ENCODE measurements at places on chromosomes 2 and 18.

GRCh38 chr2:241619597-241620418 lies 17.1 kb downstream of the THAP4 start:
- no peak for DNase-seq

GRCh38 chr2:151354807-151355206 lies 2.6 kb upstream of the TNFAIP6 start:
- DNase-seq = no peak

DNA sequence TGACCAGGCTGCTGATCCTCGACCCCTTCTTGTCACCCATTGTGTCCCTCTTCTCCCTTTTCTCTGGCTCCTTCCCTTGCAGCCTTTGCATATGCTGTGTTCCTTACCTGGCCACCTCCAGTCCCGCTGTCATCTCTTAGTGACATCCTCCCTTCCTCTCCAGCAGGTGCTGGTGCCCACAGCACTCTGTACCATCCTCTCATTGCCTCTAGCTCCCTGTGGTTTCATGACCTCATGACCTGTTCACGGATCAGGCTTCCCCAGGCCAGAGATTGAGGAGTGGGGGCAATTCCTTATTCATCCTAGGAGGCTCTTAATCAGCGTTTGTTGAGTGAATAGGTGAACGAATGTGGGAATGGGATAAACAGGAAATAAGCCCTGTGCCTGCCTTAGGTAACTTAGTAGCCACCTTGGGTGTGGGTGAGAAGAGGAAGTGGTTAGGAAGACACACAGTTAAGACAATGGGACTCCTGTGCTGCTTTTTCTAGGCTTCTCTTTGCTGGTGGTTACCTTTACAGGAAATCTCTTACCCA lies 35.5 kb downstream of the ITGA6 start:
- no peak for DNase-seq

GRCh38 chr2:49251766-49252165 lies 97.5 kb upstream of the FSHR start:
- no peak for DNase-seq

DNA sequence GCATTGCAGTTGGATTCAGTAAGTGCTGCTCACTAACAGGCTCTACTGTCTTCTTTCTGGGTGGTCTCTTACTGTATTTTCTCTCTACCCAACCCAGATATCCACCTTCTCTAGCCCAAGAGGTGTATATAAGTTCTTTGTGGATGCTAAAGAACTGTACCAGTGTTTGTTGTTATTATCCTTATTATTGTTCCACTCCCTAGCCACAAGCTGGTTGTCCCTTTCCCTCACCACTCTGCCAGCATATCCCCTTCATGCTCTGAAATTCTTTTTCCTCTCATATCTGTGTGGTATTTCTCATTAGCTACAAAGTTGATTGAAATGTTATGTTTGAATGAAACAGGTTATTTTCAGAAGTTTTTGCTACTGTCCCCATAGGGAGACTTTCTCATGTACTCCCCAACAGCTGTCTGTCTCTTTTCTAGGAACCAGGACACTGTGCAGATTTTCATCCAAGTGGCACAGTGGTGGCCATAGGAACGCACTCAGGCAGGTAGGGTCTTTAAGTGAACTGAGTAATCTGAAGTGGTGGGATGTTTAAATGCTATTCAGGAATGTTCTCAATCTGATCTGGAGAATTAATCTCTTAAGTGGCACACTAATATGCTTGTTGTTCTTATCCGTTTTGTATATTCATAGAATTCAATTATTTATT lies 56.8 kb downstream of the COX7A2L start:
- no peak for DNase-seq

DNA sequence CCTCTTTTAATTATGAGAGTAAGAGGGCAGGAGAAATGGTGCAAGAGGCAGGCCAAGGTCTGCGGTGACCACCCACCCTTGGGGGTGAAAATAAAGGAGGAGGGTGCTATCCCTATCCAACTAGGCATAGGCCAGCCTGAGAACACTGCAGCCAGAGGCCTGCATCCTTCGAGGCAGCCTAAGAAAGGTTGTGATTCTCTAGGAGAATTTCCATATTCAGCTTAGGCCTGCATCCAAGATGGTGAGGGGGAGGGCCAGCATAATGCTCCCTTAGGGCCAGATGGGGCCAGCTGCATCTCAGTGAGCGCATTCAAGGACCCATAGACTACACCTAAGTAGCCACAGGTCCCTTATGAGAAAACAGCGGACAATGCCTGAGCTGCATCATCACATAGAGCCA lies 3.5 kb upstream of the UPP2 start:
- no peak for DNase-seq

GRCh38 chr2:23767876-23768621 lies 158.9 kb downstream of the ATAD2B start:
- DNase-seq = no peak

DNA sequence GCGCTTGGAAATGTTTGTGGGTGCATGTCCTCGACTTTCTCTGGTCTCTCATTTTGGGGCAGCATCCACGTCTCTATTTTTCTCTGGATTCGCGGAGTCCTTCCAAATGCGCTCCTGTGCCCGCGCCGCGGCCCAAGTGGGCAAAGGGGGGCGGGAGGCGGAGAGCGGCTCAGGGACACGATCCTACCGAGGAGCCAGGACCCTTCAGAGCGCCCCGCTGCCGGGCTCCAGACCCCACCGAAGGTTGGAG lies 990 bp downstream of the EPAS1 start:
- DNase-seq = no peak

GRCh38 chr2:120403261-120403660 lies 57.3 kb downstream of the INHBB start:
- DNase-seq = no peak

- DNase-seq = no peak
Observed at GRCh38 chr2:54240515-54241469, 15.2 kb downstream of the TSPYL6 start.

DNA sequence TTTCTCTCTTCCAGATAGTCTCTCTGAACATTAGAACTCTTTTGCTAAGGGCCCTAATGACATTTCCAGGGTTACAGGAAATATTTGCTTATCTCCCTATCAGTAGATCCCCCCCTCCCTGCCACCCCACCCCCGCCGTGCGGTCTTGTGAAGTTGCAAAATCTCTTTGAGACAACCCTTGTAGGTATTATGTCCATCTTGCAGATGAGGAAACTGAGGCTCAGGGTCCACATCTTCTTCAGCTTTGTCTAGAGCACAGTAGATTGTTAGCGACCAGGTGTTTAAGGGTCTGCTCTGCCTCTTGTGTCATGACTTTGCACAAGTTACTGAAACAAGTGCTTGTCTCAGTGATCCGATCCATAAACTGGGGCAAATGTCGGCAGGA lies 65.8 kb upstream of the GATA6 start:
- no peak for DNase-seq

- no peak for DNase-seq
Observed at GRCh38 chr2:212723226-212723625, 184.6 kb upstream of the ERBB4 start.

DNA sequence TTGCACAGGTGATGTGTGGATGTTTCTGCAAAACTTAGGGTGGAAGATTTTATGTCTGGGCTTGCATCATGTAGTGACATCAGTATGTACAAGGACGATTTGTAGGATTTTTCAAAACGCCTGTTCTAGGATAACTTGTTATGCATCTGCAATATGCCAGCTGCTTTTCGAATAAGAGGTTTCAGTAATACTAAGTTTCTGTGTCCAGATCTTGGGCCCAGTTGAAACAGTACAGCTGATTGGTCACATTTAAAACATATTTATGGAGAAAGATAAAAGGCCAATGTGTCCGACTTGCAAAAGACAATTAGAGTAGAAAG lies 1.2 kb downstream of the PTPN4 start:
- DNase-seq = peak; percentile 36

GRCh38 chr18:49249521-49249920 lies 210.9 kb downstream of the DYM start:
- DNase-seq = no peak

DNA sequence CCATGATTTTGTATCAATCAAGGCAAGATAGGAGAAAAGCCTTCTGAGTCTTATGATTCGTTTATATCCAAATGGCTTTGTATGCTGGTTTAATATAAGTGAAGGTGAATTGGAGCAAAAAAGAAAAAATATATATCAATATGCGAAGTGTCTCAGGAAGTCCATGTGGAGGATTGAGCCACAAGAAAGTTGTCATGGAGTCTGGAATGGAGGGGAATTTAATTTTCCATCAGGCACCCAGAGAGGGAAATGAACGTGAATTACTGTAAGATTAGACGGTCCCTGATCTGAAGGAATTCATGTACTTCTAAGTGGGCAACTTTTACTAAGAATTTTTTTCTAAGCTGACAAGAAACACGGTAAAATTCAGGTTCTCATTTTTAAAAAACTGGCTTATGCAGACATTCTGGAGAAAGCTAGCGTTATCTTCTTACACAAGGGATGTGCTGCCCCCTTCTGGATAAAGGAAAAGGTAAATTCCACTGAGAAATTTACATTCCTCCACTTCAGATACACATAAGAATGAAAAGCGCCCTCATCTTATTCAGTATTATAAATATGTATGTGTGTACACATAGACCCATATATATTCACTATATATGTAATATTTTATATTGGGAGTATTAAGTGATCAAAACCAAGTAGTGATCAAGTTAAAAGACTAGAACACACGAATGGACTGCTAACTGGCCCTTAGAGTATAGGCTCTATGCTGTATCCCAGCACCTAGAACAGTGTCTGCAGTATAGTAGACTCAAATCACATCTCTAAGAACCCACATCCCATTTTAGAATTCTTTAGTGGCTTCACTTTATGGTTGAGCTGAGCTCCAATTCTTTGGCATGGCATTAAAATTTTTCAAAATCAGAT lies 289.0 kb upstream of the TFPI start:
- DNase-seq = peak; percentile 34

- DNase-seq = no peak
Observed at GRCh38 chr2:28736034-28736433, 15.6 kb upstream of the PPP1CB start.

GRCh38 chr2:66566726-66567399 lies 131.9 kb downstream of the MEIS1 start:
- DNase-seq = no peak

DNA sequence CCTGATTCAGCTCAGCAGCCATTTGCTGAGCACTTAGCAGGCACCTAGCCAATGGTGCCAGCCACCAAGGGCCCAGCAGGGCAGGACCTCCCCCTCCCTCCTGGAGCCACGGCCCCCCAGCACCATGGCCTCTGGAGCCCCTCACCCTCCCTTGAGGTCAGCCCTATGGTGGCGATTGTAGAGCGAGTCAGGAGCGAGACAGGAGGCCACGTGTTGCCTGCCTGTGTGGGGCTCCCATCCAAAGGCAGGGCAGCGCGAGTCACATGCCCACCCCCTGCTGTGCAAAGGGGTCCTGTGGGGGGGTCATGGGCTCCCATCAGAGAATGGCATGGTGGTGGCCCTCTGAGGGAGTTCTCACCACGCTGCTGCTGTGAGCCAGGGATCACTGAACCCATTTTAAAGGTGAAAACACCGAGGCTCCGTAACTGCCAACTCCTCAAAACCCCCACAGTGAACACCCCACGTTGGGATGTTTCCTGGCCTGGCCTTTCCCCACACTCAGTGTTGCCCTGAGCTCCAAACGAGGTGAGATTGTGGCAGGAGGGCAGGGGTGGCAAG lies 35.6 kb downstream of the RAMP1 start:
- no peak for DNase-seq

DNA sequence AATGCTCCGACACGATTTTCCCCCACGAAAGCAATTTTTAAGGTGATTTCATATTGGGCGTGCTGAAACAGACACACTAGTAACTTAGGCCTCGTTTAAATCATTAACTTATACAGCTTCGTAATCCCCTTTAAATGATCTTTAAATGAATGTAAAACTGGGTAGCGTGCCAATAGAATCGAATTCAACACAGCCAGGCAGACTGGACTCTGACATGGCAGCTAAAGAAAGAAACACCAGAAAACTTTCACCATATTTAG lies 2.4 kb upstream of the ID2 start:
- peak; percentile 11 for DNase-seq

Data from hematopoietic multipotent progenitor cell treated with erythropoietin and hydrocortisone succinate and interleukin-3 and kit ligand, for 15 days (in vitro differentiated cells).